ENCODE measurements at places on chromosomes 12 and 14. TPM values are rescaled to one million over a fixed set of nuclear protein-coding genes. Genes with fewer than 3 reads are reported as not detected.

Gene SLC24A4
- 0.05 TPM for total RNA-seq

Gene ASCL1
- not detected for total RNA-seq

Gene GLT1D1
- not detected for total RNA-seq

Gene NFE2
- total RNA-seq: not detected

Gene CACNA1C
- 0.08 TPM for total RNA-seq

Gene HNF1A
- total RNA-seq: not detected

Gene EAPP
- 28.8 TPM for total RNA-seq

Gene CELA1
- not detected for total RNA-seq

Gene PLD4
- not detected for total RNA-seq

Gene CLEC1B
- not detected for total RNA-seq

Gene TMTC1
- not detected for total RNA-seq

Gene KRT86
- 1.1 TPM for total RNA-seq

Gene MUCL1
- total RNA-seq: not detected

Gene CD4
- total RNA-seq: 1.6 TPM

Gene ACVRL1
- not detected for total RNA-seq

Gene FGF23
- not detected for total RNA-seq

Gene KRT74
- not detected for total RNA-seq

Gene SYNDIG1L
- not detected for total RNA-seq

Gene RNFT2
- 11.8 TPM for total RNA-seq

Gene SYCP3
- total RNA-seq: 1.7 TPM

Gene PRKD1
- not detected for total RNA-seq

Gene ALX1
- total RNA-seq: not detected

Gene TAS2R10
- total RNA-seq: not detected

Gene CRIP2
- 0.21 TPM for total RNA-seq

Gene AVPR1A
- total RNA-seq: not detected

Gene DIO2
- not detected for total RNA-seq

Gene DPF3
- total RNA-seq: 10.3 TPM

Gene KLRC1
- total RNA-seq: 4.9 TPM

Gene SSPN
- total RNA-seq: not detected

Gene DNAJC22
- 0.29 TPM for total RNA-seq

Gene RPL10L
- not detected for total RNA-seq

Gene POU6F1
- 1.3 TPM for total RNA-seq

Gene MIPOL1
- not detected for total RNA-seq

Gene RTN1
- total RNA-seq: not detected
